ENCODE measurements at places on chromosomes 5 and 9.

GRCh38 chr5:143200781-143201398 lies 202.6 kb downstream of the NR3C1 start:
- DNase-seq = no peak

DNA sequence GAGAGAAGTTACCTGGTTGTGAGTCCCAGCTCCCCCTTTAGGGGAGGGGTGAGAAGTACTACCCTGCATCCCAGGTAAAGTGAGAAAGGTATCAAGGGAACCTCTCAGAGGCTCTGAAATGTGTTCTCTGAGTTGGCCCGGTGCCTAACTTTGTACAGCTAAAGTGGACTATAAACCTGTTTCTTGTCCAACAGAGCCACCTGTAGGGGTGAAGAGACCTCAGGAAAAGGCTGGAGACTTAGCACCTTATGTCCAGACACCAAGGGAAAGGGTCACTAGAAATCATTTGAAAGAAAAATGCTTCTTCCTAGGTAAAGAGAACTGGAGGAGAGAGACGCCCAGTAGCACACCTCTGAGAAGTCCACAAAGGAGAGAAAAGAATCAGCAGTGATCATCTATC lies 108.3 kb upstream of the KIF2A start:
- no peak for DNase-seq

DNA sequence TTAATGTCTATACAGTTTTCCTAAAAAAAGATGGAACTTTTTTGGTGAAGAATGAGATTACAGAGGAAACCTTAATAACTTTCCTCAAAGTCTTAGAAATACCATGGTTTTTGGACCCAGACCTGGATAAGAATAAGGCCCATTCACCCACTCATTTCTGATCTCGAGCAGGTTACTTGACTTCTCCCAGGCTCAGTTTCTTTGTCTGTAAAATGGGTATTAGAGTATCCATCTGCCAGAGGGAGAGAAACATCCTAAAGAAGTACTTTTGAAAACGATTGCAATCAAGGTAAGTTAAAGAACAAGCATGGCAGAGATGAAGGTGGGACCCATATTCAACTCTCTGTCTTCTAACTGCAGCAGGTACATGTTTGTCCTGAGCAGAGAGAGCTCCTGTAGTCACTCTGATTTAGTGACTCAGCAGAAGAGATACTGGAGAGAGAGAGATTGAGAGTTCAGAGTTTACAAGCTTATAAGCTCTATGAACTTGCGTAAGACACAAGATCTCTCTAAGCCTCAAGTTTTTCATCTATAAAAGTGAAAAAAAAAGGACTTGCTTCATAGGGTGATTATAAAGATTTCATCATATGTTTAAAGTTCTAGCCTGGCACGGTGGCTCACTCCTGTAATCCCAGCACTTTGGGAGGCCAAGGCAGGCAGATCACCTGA lies 379.4 kb upstream of the SGCD start:
- DNase-seq = no peak

DNA sequence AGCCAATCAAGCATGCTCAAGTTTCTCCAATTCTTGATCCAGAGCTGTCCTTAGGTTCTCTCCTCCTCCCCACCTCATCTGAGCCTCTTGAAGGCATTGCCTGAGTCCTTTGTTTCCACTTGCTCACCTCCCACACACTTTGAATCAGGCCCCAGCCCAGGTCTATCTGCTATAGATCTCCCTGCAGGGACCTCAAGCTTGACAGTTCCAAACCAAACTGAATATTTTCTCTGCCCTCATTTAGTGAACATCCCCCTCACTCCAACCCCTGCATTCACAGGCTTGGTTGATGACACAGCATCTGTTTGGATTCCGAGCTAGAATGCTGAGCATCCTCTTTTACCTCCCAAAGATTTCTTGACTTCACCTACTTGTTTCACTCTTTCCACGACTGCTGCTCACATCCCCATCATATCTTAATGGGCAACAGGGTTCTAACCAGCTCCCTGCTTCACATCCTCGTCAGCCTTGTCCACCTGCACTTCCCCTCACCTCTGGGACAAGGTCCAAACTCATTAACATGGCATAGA lies 474.5 kb downstream of the ZSWIM6 start:
- no peak for DNase-seq

GRCh38 chr9:94289691-94290090 lies 30.6 kb downstream of the ZNF169 start:
- DNase-seq = no peak

- DNase-seq = peak; percentile 32
These were observed 27.8 kb upstream of the GRPEL2 start for GRCh38 chr5:149317281-149318048.
